Stimulated activated CD8-positive, alpha-beta memory T cell treated with anti-CD3 and anti-CD28 coated beads, Interleukin-4, amount 100 ng/mL, for 1 hour (primary cell): ENCODE measurements at places on chromosomes 7 and 10.

DNA sequence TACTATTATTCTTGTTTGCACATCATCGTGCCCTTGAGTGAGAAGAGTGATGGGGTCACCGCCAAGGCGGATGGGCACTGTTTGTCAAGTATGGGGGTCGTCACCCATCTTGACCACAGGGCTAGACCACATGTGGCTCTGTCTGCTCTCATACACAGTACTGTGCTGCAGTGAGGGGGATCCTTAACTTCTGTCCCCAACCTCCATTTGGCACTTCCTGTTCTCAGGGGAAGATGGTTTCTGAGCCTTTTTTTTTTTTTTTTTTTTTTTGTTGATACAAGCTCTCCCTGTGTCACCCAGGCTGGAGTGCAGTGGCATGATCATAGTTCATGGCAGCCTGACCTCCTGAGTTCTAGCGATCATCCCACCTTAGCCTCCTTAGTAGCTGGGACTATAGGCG lies 13.6 kb downstream of the WBP1L start:
- no peak for DNase-seq

DNA sequence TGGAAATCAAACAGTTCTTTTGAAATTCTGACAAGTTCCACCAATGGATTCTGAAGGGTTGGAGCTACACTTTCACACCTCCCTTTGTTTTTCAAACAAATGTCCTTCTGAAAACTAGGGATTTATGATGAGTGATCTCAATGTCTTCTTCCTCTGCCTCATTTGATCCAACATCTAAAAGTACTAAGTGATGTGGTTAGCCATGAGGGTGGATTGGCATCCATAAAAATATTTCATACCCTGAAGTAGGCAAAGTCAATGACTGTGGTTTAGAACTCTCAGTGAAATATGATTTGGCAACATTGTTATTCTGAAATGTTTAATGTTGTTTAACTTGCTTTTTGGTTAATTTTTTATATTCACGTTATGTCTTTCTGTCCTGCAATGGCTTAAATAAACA lies 136.9 kb downstream of the MBL2 start:
- no peak for DNase-seq

GRCh38 chr10:74300666-74301065 lies 149.6 kb downstream of the ADK start:
- DNase-seq: no peak

DNA sequence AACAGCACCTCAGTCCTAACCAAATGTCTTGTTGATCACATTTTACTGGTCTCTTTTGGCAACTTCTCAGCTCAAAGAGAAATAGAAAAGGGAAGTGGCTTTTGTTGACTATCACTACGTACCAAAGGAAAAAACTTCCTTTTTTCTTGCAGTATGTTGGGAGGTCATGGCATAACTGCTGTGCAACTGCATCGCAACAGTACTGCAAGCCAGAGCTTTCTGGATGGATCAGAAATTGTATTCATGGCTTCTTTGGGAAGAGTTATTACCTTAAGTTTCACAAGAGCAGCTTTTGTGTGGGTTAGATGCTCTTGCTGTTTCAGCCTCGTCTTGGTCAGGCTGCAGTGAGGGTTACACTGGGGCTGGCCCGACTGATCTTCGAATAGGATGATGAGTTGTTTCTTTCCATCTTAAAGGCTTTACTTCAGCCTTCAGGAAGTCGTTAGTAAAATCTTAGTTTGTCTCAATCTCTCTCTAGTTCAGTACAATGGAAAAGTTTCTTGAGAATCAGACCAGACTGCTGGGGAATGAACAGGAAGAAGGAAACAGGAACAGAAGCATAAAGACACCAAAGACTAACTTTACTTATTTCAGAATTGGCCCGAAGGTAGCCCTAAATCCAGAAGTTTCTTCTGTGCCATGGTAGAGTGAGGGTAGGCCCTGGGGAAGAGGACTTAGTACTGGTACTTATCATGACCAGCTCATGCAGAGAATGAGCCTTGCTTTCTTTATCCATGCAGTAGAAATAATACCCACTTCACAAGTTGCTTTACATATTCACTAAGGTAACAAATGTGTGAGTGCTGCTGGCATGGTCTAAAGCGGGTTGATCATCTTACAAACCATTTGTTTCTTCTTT lies 153.6 kb downstream of the CELF2 start:
- DNase-seq: no peak

DNA sequence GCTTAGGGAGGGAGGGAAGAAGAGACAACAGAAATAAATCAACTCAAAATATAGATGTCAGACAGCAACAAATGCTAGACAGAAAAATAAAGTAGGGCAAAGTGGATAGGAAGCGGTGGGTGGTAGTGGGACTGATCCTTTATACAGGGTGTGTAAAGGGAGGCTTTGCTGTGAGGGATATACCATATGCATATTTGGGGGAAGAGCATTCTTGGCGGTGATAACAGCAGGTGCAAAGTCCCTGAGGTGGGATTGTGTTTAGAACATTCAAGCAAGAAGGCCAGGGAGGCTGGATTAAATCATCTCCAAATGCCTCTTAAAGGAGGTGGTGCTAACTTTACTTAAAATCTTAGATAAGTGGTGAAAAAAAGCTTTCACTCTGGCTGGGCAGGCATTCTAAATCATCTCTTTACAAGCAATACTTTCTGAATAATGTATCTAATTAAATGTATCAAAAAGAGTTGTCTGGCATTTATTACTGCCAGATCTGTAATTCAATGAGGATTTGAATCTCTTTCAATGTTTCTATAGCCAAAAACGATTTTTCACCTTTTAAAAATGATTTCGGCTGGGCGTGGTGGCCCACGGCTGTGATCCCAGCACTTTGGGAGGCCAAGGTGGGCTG lies 9.4 kb upstream of the AKR1B15 start:
- DNase-seq: no peak

- no peak for DNase-seq
Measured at GRCh38 chr7:46776790-46777189, 805.1 kb downstream of the TNS3 start.

DNA sequence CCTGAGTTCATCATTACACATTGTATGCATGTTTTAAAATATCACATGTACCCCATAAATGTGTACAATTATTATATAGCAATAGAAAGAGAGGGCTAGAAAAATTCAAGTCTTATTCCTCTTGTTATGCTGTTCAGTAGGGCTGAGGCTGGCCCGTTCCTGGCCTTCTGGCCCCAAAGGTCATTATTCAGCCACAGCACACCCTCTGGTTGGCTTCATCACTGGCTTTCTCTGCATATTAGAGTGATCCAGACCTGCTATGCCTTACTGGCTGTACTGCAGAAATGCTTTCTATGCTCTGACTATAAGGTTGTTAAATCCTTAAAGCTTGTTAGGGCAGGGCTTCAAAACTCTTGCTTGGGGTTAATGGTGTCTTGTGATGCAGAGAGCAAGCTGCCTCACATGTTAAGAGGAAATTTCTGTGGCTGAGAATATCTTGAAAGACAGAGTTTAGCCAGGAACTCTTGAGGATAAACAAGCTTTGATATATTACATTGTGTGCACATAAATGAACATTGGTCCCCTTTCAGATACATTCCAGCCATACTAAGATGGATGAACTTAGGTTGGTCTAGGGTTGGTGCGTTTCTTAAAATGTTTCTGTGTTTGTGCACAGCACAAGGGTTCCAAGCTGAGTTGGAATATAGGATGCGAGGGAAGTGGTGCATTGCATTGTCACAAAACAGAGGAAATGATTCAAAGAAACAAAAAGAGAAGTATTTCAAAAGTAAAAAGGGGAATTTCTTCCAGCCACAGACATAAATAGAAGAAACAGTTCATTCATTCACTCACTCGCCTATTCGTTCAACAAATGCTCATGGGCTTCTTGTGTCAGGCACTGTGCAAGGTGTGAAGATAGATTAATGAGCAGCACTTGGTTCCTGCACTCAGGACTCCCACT lies 61.6 kb upstream of the WDR11 start:
- DNase-seq: no peak

DNA sequence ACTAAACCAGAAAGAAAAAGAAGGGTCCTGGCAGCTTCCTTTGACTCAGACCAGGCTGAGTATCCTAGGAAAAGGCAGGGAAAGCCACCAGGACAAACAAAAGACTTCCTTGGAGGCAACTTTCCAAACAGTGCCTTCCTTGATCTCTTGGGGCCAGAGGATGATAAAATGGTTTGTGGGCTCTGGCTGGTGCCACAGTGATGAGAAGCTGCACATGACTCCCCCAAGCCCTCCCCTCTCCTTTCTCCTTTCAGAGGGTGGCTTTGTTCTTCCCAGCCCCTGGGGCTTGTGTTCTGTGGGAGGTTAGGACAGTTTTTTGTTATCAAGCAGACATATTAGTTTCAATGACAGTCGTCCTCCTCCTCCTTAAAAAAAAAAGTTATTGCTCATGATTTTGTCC lies 183.2 kb downstream of the SEM1 start:
- no peak for DNase-seq

- no peak for DNase-seq
Measured at GRCh38 chr10:129727495-129727894, 236.6 kb downstream of the EBF3 start.

GRCh38 chr10:28810057-28810870 lies 132.9 kb downstream of the BAMBI start:
- no peak for DNase-seq

DNA sequence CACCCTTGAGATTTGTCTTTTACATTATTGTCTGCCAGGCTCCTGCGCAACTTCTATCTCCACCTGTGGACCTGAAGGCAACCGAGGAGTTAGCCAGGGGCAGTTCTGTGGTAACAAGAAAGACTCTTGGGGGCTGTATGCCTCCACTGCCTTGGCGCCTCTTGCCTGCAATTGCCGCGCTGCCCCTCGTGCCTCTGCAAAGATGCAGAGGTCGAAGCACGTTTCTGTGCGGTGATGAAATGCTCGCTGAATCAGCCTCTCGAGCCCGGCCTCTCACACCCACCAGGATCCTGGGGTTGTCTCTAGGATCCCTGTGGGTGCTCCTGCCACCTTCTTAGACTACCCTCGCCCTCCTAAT lies 486 bp upstream of the LHFPL3 start:
- DNase-seq: no peak

GRCh38 chr7:109178342-109178741 lies 608.7 kb downstream of the DNAJB9 start:
- DNase-seq: no peak

- DNase-seq: no peak
Measured at GRCh38 chr7:7761340-7761973, 43.0 kb upstream of the RPA3 start.

DNA sequence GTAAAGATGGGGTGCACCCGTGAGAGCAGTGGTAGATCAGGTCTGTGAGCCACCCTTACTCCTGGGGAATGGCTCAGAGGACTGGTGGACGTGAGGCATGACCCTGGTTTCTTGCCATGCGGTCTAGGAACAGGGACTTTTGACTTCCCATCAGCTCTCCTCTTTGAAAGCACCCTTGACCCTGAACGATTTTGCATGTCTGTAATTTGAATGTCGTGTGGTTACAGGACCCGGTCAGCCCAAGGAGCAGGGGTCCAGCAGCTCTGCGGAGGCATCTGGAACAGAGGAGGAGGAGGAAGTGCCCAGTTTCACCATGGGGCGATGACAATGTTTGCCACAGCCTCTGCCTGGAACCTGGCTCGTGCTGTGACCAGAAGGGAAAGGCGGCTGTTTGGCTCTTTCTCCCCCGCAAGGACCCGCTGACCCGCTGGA lies 8.6 kb upstream of the ORAI2 start:
- no peak for DNase-seq

GRCh38 chr7:2903682-2904162 lies 59.6 kb upstream of the GNA12 start:
- DNase-seq: no peak

DNA sequence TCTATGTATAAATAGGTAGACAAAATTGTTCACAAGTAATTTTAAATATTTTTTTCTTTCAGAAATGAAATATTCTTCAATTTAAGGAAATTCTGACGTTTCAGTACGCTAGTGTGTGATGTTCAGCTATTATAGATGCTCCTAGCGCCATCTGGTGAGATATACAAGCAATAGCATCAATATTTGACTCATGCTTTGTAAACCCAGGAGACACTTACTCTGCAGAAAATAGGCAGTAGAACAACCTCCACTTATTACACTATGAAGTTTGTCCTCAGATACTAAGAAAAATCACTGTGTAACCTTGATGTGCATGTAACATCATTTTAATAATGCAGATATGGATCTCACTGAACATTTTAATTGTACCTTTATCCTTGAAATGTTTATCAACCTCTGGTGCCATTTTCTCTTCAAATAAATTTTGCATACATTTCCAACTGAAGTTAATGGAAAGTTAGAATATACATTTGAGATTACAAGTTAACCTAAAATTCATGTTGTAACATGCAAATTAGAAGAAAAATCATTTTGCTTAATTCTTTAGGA lies 151.5 kb upstream of the FAM3C start:
- no peak for DNase-seq

DNA sequence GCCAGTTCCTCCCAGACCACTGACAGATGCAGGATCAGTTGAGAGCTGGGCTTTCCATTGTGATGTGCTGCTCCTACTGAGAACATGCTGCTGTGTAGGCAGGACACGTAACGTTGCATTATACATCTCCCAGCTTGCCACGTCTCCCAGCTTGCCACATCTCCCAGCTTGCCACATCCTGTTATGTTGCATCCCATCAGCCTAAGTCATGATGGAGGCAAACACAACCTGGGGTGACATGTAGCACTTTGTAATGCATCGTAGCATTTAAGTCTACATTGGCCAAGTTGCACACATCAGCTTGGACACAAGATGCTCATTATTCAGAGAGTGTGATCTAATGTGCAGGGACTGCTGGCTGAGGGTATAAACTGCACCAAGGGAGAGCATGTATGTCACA lies 73.3 kb upstream of the CHCHD3 start:
- no peak for DNase-seq

GRCh38 chr10:60148266-60148840 lies 241.3 kb downstream of the ANK3 start:
- no peak for DNase-seq

DNA sequence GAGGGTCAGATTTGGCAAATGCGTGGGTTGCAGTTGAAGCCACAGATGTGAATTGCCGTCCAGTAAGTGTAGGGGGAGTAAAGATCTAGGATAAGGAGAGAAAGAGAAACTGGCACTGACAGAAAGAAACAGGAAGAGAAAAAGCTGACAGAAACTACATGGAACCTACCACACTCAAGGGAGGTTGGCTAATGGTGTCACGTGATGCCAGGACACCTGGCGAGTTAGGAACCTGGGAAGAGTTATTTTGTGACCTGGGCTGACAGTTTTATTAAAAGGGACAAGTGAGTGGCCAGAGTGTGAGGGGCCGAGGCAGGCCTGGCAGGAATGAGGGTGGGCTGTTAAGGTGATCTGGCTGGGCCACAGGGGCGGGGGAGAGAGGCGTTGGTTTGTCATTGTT lies 188.7 kb downstream of the ADARB2 start:
- no peak for DNase-seq

GRCh38 chr7:127512663-127513062 lies 72.7 kb downstream of the GCC1 start:
- no peak for DNase-seq

- DNase-seq: no peak
Measured at GRCh38 chr7:50270531-50271018, 33.9 kb upstream of the IKZF1 start.

DNA sequence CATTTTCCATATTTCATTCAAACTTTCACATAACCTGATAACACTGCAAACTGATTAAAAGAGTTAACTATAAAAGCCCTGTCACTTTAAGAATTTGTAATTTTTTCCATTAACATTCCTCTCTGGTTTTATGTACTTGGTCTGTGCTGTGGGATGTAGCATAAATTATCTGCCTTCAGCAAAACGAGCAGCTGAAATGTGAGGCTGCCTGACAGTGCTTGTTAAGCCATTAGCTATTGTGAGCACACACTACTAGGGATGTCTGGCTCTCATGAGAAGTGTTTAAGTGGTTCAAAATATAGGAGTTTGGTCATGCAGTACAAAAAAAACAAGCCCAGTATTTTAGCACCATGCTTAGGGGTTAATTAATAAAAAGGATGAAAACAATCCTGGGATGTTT lies 63.0 kb downstream of the HOXA1 start:
- DNase-seq: no peak
